Osteoblast (primary cell): ENCODE measurements at places on chromosomes 12 and 14. TPM values are rescaled to one million over a fixed set of nuclear protein-coding genes. Genes with fewer than 3 reads are reported as not detected.

Gene CMTM5
- total RNA-seq = not detected in 2 replicates

Gene HOXC4
- 3.3 and 4.1 TPM in 2 replicates for total RNA-seq

GRCh38 chr12:127106041-127106440 lies 1160.9 kb upstream of the TMEM132C start:
- H3K36me3 ChIP-seq = no peaks in the 10 kb centered on the region
- peaks cover 6% of the 10 kb centered on the region for H3K4me1 ChIP-seq
- no peaks in the 10 kb centered on the region for H3K27me3 ChIP-seq
- no peak for DNase-seq

GRCh38 chr12:116803013-116803736 lies 65.1 kb downstream of the RNFT2 start:
- H3K4me3 ChIP-seq = no peak overlapping the region
- DNase-seq = no peak
- no peak overlapping the region for H3K27ac ChIP-seq
- no peaks in the 10 kb centered on the region for H3K4me1 ChIP-seq

DNA sequence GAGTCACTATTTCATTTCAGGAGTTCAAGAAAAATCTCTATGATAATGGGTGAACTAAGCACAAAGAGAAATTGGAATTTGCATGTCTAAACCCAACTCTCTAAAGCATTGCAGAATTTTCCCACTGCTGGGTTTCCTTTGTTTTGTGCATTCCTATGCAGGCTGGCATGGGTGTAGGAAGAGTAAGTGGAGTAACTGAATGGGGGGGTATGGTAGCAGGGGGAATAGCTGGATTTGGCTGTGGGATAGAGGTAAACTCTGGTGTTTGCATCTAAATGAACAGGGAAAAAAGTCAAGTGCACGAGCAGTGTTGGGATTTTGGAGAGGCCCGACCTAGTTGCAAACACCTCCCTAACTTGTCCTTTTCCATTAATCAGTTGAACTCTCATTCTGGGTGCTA lies 159.1 kb downstream of the ANO4 start:
- no peaks in the 10 kb centered on the region for H3K36me3 ChIP-seq
- no peaks in the 10 kb centered on the region for H3K27me3 ChIP-seq
- H3K27ac ChIP-seq = no peak overlapping the region
- H3K4me3 ChIP-seq = no peak overlapping the region
- peaks cover 9% of the 10 kb centered on the region for H3K4me1 ChIP-seq
- DNase-seq = no peak

- peak overlapping the region; percentile 89 for H3K27ac ChIP-seq
- H3K4me3 ChIP-seq = peak overlapping the region; percentile 85
- H3K4me1 ChIP-seq = peaks cover 25% of the 10 kb centered on the region
- peak; percentile 94 for DNase-seq
Observed at GRCh38 chr14:92513966-92514843, 624 bp downstream of the RIN3 start.

GRCh38 chr14:58100735-58101368 lies 51.2 kb downstream of the ARMH4 start:
- H3K4me3 ChIP-seq = no peak overlapping the region
- H3K27ac ChIP-seq = peak overlapping the region; percentile 47
- DNase-seq = peak; percentile 86
- peaks cover 2% of the 10 kb centered on the region for H3K27me3 ChIP-seq
- no peaks in the 10 kb centered on the region for H3K36me3 ChIP-seq

DNA sequence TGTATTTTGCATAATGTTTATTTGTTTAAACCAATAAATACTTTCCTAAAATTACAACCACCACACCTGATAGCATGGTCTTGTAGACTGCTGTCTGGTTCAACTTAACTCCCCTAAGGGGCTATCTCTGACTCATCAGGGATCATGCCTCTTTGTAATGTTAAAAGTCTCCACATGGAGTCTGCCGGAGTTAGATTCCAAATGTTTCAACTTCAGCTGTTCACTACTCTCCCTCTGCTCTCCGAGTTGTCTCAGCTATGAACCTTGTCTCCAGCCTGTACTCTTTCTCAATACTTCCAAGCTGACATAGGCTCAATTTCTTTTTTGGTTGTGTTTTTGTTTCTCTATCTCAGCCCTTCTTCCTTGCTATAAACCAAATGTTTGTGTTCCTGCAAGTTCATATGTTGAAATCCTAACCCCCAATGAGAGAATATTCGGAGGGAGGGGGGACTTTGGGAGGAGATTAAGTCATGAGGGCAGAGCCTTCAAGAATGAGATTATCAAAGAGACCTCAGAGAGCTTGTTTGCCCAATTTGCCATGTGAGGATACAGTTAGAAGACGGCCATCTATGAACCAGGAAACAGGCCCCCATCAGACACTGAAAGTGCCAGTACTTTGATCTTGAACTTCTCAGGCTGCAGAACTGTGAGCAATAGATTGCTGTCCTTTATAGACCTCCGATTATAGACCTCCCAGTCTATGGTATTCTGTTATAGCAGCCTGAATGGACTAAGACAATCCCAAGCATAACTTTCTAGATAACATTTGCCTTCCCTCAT lies 858.2 kb downstream of the VRK1 start:
- DNase-seq = no peak
- no peak overlapping the region for H3K27ac ChIP-seq
- H3K4me3 ChIP-seq = no peak overlapping the region
- no peaks in the 10 kb centered on the region for H3K36me3 ChIP-seq
- no peaks in the 10 kb centered on the region for H3K4me1 ChIP-seq

DNA sequence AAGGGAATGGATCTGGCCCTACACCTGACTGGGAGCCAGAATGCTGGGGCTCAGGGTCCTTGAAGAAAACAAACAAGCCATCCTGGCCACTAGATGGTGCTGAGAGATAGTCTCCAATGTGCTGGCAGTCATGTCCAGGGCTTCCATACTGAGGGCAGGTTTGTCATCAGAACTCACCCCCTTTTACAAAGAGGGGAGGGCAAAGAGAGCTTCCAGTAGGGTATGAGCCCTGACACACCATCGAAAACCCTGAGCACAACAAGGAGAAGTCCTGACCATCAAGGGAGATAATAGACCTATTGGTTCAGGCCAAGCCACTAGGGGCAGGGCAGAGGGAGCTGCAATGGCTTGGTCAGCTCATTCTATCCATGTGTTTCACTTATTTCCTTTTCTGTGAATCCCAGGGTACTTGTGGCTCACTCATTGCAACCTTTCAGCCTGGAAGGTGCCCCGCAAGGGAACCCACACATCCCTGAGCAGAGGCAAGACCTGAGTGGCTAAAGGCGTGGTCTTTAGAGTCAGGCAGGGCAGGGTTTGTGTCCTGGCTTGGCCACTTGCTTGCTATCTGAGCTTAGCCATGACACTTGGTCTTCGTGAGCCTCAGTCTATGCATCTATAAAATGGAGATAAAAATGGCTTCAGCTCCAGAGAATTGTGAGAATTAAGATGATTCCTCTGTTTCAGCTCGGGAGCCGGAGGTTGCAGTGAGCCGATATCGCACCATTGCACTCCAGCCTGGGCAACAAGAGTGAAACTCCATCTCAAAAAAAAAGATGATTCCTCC lies 6.2 kb upstream of the PLEKHH1 start:
- H3K4me3 ChIP-seq = no peak overlapping the region
- no peaks in the 10 kb centered on the region for H3K36me3 ChIP-seq
- peaks cover 38% of the 10 kb centered on the region for H3K27me3 ChIP-seq
- no peak overlapping the region for H3K27ac ChIP-seq
- H3K4me1 ChIP-seq = no peaks in the 10 kb centered on the region

DNA sequence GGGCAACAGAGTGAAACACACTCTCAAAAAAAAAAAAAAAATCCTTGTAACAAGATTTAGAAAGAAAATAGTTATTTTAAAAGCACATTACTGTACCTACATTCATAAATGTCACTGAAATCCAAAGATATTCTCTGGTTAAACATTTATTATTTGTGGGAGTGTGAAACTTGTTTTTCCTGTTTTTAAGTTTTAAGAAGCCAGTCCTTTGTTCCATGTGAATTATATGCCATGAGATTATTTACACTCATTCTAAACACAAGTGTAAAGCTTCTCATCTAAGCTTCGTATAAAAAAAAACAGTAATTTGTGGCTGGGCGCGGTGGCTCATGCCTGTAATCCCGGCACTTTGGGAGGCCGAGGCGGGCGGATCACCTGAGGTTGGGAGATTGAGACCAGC lies 15.0 kb downstream of the VCPKMT start:
- H3K4me3 ChIP-seq = no peak overlapping the region
- H3K36me3 ChIP-seq = no peaks in the 10 kb centered on the region
- H3K4me1 ChIP-seq = peaks cover 3% of the 10 kb centered on the region

GRCh38 chr14:83478741-83479140 lies 1945.1 kb upstream of the SEL1L start:
- no peak overlapping the region for H3K27ac ChIP-seq
- H3K4me3 ChIP-seq = no peak overlapping the region
- no peak for DNase-seq
- H3K4me1 ChIP-seq = no peaks in the 10 kb centered on the region
- no peaks in the 10 kb centered on the region for H3K27me3 ChIP-seq
- H3K36me3 ChIP-seq = no peaks in the 10 kb centered on the region

- peaks cover 3% of the 10 kb centered on the region for H3K27me3 ChIP-seq
- H3K27ac ChIP-seq = no peak overlapping the region
- H3K4me1 ChIP-seq = peaks cover 27% of the 10 kb centered on the region
- peak; percentile 49 for DNase-seq
- no peak overlapping the region for H3K4me3 ChIP-seq
Observed at GRCh38 chr14:57833323-57833722, 32.6 kb downstream of the SLC35F4 start.

DNA sequence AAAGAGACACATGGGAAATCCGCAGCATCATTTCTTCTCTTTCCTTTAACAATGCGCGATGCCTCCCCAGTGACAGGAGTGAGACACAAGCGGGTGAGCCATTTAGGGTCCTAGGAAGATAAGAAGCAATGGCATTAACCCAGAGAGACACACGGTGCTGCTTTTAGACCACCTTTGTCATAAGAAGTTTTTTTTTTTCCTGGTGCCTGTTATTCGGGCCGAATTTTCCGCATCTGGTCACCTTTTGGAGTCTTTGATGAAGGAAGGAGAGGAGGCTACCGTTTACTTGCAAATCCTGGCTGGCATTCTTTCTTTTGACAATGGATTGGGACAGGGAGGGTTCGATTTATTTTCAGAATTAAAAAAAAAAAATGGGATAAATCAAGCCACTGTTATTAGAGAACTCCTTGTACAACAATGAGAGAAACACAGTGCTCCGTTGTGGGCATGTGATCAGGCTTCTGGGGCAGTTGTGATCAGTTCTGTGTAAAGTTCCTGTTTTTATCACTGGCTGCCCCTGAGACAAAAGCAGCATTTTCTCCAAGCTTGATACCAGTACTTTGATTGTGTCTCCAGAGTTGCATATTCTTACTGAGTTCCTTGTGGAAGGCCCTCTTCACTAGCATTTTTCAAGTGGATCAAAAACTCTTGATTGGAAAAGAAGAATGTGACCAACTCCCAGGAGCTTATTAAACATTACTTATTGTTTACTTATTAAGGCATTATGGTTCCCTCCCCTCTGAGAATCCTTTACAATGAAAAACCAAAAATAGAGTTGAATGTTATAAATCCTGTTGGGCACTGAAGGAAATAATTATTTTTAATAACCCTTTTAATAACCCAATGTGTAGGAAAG lies 1.1 kb downstream of the DIP2B start:
- no peaks in the 10 kb centered on the region for H3K36me3 ChIP-seq
- no peaks in the 10 kb centered on the region for H3K27me3 ChIP-seq
- DNase-seq = peak; percentile 91
- H3K4me1 ChIP-seq = peaks cover 17% of the 10 kb centered on the region

DNA sequence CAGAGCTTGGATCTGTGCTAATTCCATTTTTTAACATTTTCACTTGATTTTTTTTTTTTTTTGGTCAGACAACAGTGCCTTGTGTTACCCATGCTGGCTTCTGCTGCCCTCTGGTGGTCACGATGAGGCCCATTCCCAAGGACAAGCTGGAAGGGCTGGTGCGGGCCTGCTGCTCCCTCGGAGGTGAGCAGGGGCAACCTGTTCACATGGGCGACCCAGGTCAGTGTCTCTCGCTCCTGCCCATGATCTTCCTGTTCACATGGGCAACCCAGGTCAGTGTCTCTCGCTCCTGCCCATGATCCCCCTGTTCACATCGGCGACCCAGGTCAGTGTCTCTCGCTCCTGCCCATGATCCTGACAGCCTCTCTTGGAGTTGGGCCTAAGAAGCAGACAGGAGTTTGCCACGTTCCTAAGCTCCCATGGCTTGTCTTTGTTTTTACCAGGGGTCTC lies 59.4 kb downstream of the DGLUCY start:
- H3K27ac ChIP-seq = no peak overlapping the region
- no peaks in the 10 kb centered on the region for H3K27me3 ChIP-seq
- H3K4me3 ChIP-seq = no peak overlapping the region
- DNase-seq = peak; percentile 92
- H3K36me3 ChIP-seq = no peaks in the 10 kb centered on the region

GRCh38 chr14:22846811-22847307 lies 10.5 kb downstream of the MMP14 start:
- DNase-seq = peak; percentile 56
- peaks cover 54% of the 10 kb centered on the region for H3K36me3 ChIP-seq
- H3K4me1 ChIP-seq = peaks cover 67% of the 10 kb centered on the region
- H3K4me3 ChIP-seq = no peak overlapping the region
- no peaks in the 10 kb centered on the region for H3K27me3 ChIP-seq
- peak overlapping the region; percentile 93 for H3K27ac ChIP-seq

DNA sequence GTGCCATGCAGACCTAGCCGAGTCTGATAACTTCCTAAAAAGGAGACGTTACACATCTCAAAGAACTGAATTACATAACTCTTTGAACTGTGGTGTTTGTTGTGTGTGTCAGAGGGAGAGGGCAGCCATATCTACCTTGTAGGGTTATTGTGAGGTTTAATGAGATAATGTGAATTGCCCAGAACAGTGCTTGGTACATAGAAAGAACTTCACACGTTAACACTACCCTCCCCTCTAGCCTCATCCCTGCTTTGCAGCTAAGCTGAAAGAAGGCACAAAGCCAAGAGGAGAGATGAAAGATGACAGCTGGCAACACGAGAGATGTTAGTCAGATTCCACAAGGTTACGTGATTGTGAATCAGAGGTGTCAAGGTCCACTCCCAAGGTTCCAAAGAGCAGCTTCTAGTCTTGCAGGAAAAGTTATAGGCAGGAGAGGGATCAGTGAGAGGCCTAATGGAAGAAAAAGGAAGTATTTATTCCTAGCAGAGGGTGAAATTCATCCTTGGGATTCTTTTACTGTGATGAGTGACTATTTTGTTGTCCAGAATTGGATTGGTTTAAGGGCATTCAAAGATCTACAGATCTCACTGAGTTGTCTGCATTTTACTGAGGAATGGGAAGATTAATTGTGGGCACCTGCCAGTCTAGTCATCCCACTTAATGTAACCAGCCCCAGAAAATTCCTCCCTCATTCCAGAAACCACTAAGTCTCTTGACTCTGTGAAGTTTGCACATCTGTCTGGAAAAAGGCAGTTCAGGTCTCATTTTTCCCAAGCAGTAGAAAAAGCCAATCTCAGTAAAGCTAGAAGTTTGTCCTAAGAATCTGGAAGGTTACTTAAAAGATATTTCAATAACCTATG lies 25.9 kb upstream of the WNK1 start:
- H3K4me3 ChIP-seq = no peak overlapping the region
- no peaks in the 10 kb centered on the region for H3K27me3 ChIP-seq
- H3K4me1 ChIP-seq = peaks cover 12% of the 10 kb centered on the region
- H3K27ac ChIP-seq = no peak overlapping the region
- no peaks in the 10 kb centered on the region for H3K36me3 ChIP-seq
